ENCODE measurements at places on chromosomes 2 and 18.

DNA sequence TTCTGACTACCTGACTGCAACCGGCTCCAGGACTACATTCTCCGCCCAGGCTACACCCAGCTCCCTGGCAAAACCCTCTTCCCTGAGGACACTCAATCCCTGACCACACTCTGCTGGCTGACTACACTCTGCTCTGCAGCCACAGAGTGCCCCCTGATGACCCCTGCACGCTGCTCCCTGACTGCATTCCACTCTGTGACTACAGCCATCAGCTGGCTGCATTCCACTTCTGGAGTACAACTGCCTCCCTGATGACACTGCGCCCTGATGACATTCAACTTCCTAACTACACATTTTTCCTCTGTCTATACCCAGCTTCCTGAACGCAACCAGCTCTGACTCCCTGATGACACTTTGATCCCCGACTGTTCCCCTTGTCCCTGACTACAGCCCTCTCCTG is 71.3 kb upstream of the NRXN1 start:
- DNase-seq: no peak

GRCh38 chr2:37191253-37191652 is 2.8 kb upstream of the SULT6B1 start:
- no peak for DNase-seq

GRCh38 chr2:216206821-216207220 is 97.7 kb downstream of the XRCC5 start:
- no peak for DNase-seq

DNA sequence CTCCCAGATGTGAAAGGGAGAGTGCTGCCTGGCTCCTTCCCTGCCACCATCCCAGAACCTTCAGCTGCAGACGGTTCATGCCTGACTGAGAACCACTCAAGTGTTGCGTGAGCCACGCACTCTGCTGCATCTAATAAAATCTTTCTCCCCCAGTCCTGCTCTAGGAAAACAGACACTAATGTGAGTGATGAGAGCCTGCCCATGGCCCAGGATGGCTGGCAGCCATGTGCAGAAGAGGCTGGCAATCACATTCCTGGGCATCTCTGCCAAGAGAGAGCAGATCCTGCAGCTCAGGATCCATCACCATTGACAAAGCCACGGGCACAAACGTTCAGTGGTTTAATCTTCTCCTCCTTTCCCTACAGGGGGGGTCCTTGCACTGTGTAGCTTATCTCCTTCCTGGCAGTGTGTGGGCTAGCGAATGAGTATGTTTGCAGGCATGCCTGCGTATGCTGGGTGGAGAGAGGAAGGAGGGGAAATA is 477.5 kb downstream of the SLC4A3 start:
- DNase-seq: no peak

DNA sequence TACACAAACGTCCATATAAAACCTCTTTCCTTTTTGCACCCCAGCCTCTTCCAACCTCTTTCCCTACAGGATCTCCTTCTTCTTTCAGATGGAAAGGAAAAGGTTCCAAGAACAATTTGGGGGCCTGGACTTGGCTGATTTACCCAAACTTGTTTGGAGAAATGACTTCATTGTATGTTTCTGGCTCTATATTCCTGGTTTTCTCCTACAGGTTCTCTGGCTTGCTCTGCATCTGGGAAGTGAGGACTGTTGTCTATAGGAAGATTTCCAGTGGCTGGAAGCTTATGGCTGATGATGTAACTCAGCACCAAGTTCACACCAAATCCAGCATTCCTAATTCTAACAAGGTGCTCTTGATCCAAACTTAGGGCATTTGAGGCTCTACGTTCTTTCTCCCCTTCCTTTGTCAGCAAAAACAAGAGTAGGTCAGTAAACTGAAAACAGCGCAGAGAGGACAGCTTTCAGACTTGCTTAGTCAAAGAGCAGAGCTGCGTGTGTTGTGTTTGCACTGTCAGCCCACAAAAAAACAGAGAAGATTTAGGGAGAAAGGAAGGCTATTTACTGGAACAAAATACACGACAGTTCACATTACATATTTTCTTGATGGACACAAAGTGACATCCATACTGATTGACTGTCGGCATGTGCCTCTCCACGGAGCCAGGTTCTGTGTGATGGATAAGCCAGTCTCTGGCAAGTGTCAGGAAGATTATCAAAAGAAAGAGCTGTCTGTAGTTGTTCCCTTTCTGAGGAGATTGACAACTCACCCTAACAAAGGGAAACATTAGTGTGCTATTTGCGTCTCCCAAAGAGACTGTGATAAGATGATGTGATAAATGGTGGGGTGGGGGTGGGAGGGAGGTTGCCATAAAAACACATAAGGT is 39.7 kb downstream of the CDCA7 start:
- DNase-seq: no peak

DNA sequence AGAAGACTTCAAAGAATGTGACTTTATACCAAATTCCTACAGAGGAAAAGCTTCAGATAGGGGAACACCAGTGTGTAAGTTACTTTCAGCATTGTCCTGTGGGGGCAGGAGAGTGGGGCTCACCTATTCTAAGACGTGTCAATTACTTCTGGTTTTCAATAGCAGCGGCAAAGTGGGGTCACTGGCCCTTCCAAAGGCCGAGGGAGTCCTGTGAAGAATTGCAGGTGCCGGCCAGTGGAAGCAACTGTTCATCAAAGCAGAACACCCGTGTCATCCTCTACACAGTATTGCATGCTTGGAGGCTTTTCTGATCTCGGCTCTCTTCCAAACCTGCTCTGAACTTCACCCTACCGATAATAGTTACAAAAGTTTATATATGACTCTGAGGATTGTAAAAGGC is 1176.5 kb upstream of the TMEFF2 start:
- DNase-seq: no peak

DNA sequence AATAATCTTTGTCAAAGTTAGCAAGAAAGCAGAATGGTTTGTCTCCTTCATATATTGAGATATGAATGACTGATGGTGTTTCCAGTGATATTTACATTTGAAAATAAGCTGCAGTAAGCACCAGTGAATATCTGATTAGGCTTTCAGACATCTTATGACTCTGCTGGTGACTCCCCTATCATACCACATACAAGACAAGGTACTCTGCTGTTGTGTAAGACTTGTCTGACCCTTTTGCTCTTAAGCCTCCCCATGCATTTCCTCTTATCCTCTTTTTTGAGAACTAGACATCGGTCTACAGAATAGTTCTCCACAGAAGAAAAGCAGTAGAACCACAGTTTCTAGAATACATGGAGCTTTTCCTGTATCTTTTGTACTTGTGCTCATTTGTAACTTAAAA is 9.3 kb downstream of the POLI start:
- no peak for DNase-seq

DNA sequence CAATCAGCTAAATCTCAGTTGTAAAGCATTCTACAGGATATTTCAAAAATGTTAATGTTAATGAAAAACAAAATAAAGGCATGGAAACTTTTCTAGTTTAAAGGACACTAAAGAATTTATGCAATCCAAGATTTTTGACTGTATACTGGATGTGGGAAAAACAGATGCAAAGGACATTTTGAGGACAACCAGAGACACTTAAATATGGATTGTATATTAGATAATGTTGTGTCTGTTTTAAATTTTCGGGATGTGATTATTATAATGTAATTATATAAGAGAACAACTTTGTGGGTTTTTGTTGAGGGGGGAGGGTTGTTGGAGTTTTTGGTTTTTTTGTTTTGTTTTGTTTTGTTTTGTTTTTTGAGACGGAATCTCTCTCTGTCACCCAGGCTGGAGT is 30.9 kb downstream of the PSMA8 start:
- DNase-seq: no peak

GRCh38 chr2:42987112-42987922 is 194.9 kb upstream of the HAAO start:
- no peak for DNase-seq

DNA sequence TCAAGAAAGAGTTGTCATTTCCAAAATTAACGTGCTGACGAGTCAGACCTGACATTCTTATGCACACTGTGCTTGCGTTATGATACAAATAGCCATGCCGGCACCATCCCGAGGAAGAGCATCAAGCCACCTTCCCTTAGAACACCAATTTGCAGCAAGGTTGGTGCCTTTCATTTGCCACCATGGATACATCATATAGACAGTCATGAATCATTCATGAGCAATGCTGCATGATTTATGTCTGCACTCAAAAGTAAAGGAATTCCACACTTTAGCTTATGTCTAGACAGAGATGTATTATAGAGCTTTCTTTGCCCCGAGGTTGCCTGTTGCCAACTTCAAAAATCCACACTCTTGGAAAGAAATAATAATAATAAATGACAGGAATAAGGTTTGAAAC is 166.9 kb downstream of the VWC2L start:
- DNase-seq: no peak

DNA sequence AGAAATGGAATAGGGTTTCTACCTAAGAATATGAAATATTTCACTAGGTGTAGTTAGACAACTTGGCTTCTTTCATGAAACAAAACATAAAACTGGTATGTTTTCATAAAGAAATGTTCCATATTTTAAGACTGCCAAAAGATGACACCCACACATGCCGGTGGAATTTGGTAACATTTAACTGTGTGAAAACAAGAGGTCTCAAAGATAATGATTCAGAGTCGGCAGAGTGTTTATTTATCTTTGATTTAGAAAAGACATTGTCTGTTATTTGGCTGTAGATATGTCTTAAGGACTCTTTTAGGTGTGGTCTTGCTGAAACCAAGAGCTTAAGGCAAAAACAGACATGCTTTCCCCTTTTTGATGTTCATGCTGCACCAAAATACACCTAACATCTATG is 63.5 kb upstream of the FN1 start:
- no peak for DNase-seq

- no peak for DNase-seq
Observed at GRCh38 chr2:237714690-237715458, 83.7 kb upstream of the RBM44 start.

DNA sequence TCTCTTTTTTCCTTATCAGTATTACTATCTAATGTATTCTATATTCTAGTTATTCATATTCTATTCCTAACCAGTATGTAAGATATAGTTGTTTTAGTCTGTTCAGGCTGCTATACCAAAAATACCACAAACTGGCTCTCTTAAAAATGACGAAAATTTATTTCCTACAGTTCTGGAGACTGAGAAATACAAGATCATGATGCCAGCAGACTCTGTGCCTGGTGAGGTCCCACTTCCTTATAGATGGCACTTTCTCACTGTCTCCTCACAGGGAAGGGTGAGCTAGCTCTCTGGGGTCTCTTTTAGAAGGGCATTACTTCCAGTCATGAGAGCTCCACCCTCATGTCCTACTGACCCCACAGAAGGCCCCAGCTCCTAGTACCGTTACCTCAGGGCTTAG is 4.8 kb upstream of the ARHGAP15 start:
- no peak for DNase-seq

GRCh38 chr2:51472783-51473182 is 440.9 kb upstream of the NRXN1 start:
- DNase-seq: no peak

DNA sequence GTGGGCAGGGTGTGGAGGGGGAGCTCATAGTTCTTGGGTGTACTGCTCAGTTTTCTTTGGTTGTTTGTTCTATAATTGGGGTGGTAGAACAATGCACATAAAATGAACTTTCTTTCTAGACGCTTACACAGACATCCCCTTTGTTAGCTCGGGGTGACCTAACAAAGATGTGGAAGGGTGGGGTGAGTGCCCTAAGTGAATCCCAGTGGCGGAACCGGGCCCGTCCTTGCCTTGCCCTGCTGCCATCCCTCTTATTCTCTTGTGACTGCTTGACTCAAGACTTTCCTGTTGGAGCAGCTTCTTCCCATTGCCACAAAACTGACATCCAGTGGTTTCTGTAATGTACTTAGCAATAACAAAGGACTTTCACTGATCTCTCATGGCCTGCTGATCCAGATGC is 268.1 kb downstream of the PTGR3 start:
- DNase-seq: no peak

DNA sequence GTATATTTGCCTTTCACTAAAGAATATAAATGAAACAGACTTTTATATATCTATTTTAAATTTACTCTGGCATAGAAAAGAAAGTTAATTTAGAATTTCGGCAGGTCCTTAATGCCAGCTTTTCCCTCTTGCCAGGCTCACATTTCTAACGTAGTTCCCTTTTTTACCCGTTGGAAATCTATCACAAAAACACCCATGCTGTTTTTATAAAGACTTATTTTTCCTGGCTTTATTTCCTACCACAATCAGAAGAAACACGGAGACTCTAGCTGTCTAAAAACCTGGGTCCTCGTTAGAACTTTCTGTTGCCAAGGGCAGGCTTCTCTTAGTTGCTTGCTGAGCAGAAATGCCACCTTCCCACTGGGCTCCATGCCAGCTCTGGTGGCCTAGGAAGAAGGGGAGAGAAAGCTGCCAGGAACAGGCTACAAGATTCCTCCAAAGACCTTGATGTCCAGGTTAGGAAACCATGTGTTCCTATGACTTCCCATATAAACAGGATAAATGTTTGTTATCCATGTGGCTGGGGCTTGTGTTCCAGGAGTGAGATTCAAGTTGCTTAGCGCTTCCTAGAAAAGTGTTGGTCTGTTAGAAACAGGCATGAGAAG is 17.8 kb upstream of the TMEM18 start:
- DNase-seq: no peak

- no peak for DNase-seq
Observed at GRCh38 chr2:90076311-90076710, 1384.8 kb downstream of the RPIA start.

GRCh38 chr18:37222354-37222998 is 343.1 kb downstream of the CELF4 start:
- no peak for DNase-seq

DNA sequence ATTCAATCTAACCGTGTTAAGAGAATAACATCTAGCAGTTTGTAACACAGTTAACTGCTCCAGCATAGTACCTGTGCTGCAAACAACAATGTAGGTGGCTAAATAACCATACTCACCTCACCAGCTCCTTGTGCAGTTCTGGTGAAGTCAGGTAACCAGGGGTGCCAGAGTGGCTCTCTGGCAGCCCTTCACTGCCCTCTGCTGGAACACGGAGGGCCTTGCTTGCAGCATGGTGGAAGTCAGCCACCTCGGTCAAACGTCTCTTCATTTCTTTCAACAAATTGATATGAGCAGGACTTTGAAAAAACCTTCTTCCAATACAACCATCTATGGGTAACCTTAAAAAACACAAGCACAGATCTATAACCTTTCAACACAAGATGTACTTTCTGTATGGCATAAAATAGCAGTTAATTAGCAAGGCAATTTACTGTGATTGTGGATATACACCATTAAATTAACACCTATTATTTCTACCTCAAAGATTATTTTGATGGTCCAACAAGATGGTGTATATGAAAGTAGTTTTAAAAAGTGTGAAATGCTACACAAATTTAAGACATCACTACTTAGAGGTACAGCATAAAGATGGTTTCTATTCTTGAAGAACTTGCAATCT is 56.6 kb downstream of the EPG5 start:
- peak; percentile 9 for DNase-seq

DNA sequence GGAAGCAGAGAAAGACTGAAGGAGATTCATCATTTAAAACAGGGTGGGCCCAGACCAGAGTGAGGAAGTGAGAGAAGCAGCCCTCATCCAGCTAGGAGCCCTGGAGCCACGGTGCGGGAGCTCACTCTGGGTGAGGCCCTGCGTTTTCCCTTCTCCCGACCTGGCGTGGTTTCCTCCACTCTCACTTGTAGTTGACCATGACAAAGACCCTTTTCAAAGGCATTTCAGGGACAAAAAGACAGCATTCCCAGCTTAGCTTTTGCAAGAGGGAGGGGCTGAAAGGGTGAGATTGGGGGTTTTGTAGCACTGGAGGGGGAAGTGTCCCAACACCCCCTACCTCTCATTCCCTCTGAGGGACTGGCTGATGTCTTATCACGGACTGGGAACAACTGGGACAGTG is 56.6 kb downstream of the TRPM8 start:
- no peak for DNase-seq
